Small intestine (tissue), 16 donors: ENCODE measurements at places on chromosomes 5 and 9. TPM values are rescaled to one million over a fixed set of nuclear protein-coding genes. Genes with fewer than 3 reads are reported as not detected.

DNA sequence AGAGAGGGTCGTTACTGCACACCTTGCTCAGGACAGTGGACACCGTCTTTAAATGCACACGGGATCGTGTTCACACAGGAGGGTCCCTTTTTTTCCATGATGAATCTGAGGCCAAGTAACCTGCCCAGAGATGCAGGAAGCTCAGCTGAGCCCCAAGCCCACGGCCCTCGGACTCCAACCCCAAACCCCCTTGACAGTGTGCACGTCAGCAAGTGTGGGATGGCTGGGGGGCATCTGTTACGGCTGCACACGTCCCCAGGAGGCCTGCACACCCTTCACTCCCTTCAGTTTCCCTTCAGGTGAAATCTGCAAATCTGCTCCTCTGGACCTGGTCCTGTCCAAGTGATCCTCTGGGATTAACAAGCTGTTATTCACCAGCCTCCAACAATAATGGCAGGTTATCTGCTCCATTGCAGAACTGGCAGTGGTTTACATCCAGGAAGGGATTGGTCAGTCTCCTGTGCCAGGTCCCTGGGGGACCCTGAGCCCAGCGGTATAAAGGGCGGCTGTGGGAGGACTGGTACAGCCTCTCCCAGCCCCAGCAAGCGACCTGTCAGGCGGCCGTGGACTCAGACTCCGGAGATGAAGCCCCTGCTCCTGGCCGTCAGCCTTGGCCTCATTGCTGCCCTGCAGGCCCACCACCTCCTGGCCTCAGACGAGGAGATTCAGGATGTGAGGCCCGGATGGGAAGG, at the start of gene LCN1:
TSS of gene LCN1 (plus strand) at position 525 of the 692 bp plus-strand sequence. CDS start at position 583, 58 bp downstream.
- DNase-seq = no peak

The MEIKIN gene
- polyA plus RNA-seq = not detected

DNA sequence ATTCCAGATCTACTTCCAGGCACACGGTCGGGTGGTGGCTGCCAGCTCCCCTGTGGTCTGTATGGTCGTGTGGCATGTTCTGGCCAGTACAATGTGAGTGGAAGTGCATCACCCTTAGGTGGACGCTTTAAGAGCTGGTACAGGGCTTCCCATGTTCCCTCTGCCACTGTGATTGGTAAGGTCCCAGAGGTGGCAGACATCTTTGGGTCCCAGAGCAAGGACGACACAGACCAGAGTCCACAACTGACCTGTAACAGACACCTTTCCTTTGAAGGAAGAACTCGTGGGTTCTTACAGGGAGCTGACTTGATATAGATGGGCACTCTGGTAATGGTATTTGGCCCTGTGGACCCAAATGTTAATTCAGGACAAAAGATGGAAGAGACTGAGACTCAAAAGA, 90.0 kb upstream of the GDNF start:
- no peak for DNase-seq

- no peak for DNase-seq
Measured at GRCh38 chr9:90830977-90831376, 29.4 kb downstream of the SYK start.

GRCh38 chr5:159091065-159091464, 8.7 kb downstream of the EBF1 start:
- DNase-seq = no peak
